Right lung (tissue), 10 donors: ENCODE measurements at places on chromosomes 7 and 10. TPM values are rescaled to one million over a fixed set of nuclear protein-coding genes. Genes with fewer than 3 reads are reported as not detected.

ZNF398 gene
- polyA plus RNA-seq: 12.2 TPM

MYOZ1 gene
- 25.1 TPM for polyA plus RNA-seq

PON1 gene
- 0.45 TPM for polyA plus RNA-seq

CPEB3 gene
- 3.0 TPM for polyA plus RNA-seq

DNA sequence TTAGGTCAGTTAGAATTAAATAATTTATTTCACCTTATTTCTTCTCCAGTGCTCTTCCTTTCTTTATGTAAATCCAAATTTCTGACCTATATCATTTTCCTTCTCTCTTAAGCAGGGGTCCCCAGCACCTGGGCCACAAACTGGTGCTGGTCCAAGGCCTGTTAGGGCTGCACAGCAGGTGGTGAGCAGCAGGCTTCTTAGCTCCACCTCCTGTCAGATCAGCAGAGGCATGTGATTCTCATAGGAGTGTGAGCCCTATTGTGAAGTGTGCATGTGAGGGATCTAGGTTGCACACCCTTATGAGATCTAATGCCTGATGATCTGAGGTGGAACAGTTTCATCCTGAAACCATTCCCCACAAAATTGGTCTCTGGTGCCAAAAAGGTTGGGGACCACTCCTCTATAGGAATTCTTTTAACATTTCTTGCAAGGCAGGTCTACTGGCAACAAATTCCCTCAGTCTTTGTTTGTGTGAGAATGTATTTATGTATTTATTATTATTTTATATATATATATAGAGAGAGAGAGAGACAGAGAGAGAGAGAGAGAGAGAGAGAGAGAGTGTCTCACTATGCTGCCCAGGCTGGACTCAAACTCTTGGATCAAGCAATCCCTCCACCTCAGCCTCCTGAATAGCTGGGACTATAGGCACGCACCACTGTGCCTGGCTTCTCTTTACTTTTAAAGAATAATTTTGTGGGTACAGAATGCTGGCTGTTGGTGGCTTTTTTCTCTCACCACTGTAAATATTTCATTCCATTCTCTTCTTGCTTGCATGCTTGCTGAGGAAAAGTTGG, 4.3 kb upstream of the ABCC2 start:
- DNase-seq: no peak

DNA sequence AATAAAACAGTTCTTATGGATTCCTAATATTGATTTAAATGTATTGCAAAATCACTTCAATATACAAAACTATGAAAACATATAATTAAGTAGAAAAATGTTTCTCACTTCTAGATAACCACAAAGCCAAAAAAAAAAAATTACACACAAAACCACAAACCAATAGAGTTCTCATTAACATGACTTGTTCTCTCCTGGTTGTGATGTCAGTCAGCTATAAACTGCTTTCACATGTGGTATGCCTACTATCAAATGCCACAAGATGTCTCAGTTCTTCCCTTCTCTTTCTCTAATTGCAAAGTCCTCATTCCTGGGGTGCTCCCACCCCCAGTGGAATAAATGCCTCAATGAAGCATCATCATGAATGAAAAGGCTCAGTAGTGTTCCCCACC, 16.6 kb downstream of the GNAI1 start:
- DNase-seq: no peak

DNA sequence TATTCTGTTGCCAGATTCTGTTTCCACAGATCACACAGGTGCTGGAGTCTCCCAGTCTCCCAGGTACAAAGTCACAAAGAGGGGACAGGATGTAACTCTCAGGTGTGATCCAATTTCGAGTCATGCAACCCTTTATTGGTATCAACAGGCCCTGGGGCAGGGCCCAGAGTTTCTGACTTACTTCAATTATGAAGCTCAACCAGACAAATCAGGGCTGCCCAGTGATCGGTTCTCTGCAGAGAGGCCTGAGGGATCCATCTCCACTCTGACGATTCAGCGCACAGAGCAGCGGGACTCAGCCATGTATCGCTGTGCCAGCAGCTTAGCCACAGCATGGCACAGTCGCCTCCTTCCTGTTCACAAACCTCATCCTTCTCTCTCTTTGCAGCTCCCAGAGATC, 237.5 kb upstream of the PRSS1 start:
- DNase-seq: no peak

DNA sequence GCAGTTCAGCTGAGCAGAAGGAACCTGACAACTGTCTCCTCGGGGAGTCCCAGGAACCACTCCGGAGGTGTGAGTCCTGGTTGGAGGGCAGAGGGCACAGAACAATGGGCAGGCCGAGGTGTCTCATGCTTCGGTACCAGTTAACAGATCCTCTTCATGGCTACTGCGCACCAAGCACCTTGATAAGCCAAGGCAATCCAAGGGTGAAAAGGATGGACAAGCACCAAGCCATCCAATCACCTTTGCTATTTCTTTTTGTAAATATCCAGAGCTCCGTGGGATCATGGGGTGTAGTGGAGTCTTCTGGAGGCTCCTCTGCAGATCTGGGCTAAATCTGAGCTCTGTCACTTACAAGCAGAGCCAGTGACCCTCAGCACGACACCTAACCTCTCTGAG, 233.5 kb downstream of the WDR11 start:
- no peak for DNase-seq

GRCh38 chr7:467856-468545, 51.6 kb downstream of the PDGFA start:
- no peak for DNase-seq

DNA sequence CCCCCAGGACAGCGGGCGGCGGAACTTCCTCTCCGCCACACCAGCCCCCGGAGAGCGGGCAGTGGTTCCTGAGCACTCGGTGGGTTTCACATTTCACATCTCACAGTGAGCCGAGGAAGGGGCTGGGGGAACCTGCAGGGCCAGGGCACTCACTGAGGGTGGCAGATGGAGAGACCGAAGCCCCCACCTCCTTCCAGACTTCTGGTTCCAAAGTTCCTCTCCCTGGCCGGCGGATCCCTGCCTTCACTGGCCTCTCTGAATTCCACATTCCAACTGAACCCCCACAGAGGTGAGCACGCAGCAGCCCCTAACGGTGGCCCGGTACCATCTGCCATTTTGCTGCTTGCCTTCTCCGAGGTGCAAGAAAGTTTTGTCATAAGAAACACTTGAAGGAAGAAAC, 461.0 kb downstream of the PTPRN2 start:
- DNase-seq: no peak

- no peak for DNase-seq
Observed at GRCh38 chr7:30804078-30804661, 33.0 kb downstream of the MINDY4 start.
